ENCODE measurements at places on chromosomes 2 and 18.

DNA sequence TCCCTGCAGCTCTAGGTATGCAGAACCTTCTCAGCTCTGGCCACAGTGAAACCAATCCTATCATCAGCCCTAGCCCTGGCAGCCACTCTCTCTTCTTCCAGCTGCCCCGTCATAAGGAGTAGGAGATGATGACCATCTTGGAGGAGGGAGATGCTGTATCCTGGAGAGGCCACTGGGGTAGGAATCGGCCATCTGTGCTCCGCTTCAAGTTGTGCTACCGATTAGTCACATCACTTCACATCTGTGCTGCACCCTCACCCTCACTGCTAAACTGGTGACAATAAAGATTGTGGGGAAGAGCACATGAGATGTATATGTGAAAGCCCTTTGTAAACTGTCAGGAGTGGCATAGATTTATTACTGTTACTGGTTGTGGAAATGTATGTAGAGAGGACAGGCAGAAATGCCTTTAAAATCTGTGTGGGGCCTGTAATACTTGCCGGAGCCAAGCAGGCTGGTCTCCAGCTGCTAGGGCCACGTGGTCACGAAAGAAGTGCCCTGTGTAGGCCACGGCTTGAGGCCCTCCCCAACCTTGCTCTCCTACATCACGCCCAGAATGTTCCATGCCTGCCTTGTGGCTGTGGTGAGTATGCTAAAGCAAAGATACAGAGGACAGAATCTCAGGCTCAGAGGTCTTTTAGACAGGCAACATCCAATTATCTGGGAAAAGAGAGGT is 236.8 kb downstream of the CLIP4 start:
- no peak for DNase-seq

GRCh38 chr18:48926420-48926857 is 24.3 kb downstream of the SMAD7 start:
- DNase-seq, result no peak

DNA sequence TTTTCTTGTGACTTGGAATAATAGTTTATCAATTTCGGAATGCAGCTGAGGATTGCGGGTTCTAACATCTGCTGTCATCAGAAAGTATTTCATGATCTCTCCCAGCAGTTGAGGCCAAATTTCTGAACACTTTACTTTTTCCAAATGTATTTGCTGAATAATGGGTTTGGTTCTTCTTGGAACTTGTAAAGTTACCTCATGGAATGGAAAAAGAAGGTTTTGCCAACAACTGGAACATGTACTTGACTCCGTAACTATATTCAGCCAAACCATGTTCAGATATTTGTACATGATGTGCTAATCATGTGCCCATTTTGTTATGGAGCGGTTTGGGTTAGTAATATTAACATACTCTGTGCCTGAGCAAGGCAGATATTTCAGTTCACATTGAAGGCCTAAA is 119.6 kb downstream of the LCLAT1 start:
- no peak for DNase-seq

DNA sequence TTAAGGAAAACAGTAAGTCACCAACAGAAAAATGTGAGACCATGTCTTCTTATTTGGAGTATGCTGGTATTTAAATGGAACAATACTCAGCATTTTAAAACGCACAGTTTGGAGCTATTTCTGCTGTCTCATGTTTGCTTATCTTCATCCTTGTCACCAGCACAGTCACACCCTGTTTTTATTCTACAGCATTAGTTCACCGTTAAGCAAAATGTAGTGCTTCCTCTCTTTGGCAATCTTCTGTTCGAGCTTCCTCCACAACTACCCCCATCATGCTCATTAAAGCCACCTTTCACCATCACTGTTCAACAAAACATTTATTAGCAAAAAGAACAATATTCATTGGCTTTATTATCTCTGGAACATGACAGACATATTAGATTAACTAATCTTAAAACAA is 64.0 kb downstream of the SLC40A1 start:
- DNase-seq, result no peak

DNA sequence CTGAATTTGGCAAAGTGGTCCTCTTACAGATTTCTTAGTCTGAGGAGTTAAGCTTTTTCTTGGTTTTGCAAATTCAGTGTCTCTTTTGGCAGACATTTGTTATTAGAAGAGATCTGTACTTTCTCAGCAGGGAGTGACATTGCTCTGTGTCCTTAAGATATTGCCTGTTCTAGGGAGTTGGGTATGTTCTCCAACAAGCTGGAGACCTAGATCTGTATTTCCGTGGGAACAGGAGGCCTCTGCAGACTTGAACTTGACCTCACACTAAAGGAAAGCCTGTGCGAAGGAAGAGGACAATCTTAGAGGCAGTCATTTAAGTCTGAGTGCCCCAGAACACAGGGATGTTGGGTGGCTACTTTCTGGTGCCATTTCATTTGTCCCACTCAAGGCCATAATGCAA is 107.0 kb upstream of the ATP8B1 start:
- DNase-seq, result no peak

DNA sequence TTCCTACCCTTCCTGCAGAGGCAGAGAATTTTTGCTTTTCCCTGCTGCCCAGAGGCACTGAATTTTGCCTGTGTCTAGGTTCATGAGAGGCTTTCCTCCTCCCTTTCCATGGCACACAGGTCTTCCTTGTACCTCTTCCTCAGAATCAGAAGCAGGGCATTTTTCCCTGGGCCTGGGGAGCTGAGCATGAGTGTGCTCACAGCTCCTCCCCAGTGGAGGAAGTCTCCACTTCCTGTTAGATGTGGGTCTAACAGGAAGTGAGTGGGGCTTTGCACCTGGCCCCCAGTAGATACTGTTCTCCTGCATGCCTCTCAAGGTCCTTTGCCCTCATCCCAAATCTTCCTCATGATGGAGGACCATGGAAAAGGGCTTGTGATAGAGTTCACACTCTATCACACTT is 297.2 kb upstream of the FIGN start:
- DNase-seq, result no peak

DNA sequence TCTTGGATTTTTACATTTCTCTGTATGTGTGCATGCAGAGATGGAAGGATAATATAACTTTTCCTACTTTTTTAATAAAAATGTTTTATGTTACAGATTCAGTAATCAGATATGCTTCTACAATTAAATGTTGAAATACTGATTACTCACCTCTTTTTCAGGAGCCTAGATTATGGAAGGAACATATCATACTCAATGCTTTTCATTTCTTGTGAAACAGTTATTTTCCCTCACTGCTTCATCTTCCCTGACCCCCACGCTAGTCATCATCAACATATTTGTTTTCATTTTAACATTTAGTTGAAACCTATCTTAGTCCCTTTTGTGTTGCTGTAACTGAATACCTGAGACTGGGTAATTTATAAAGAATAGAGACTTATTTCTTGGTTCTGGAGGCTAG is 190.7 kb downstream of the WDR7 start:
- no peak for DNase-seq

- no peak for DNase-seq
These were observed 67.7 kb downstream of the SLC40A1 start for GRCh38 chr2:189512879-189513278.

GRCh38 chr2:219551441-219552381 is 7.9 kb downstream of the TMEM198 start:
- no peak for DNase-seq

DNA sequence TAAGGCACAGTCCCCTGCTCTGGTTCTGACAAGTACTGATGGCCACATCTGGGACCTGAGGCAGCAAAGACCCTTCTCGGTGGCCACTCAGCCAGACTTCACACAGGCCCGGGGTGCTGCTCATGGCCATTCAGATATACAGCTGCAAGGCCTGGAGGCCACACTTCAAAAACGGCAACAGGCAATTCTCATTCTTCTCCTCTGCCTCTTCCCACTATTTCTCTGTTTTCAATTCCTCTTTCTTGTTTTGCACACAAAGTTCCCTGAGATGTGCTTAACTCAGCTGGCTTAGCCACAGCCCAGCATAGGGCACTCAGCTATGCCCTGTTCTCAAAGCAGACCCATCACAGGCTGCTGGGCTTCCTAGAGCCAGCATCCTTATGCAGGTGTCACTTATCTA is 29.9 kb downstream of the PTPN18 start:
- DNase-seq, result no peak

GRCh38 chr2:49719241-49719640 is 564.9 kb upstream of the FSHR start:
- no peak for DNase-seq

- no peak for DNase-seq
These were observed 1167.5 kb upstream of the ACVR2A start for GRCh38 chr2:146677280-146677679.

GRCh38 chr2:105771836-105772235 is 27.1 kb downstream of the NCK2 start:
- no peak for DNase-seq

DNA sequence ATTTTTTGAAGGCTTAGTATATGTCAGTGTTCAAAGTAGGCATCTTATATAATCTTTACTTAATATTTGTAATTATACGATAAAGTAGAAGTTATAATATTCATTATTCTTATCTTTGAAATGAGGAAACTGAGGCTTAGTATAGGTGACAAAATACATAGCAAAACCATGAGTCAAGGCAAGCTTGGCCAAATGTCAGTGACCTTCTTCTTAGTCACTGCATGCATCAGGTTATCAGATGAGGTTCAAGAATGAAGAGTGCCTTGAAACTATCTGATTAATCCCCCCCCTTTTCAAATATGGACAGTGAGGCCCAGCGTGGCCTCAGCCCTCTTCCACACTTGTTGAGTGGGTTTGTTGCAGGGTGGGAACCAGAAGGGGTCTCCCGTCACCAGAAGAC is 59.3 kb downstream of the PMAIP1 start:
- no peak for DNase-seq

DNA sequence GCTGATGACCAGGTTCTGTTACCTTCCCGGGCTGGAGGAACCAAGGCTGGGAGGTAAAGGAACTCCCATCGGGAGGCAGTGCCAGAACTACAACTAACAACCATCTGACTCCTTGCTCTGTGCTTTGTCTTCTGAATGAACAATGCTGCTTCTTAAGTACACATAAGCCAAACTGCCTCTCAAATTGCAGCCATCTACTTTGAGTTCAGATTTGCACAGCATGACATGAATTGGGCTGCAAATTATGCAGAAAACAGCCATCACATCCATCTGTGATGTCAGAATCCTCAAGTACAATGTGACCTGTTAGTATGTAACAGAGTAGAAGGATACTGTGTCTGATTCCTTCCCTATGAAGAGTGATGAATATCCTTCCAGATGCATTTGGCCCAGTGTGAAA is 290.6 kb downstream of the ZNF521 start:
- DNase-seq, result no peak

DNA sequence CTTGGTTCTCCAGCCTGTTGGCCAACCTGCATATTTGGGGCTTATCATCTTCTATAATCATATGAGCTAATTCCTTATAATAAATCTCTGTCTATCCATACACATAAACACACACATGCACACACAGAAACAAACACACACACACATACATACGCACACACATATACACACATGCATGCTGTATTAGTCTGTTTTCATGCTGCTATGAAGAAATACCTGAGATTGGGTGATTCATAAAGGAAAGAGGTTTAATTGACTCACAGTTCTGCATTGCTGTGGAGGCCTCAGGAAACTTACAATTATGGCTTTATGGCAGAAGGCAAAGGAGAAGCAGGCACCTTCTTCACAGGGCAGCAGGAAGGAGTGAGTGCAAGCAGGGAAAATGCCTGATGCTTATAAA is 707.4 kb upstream of the CDH2 start:
- DNase-seq, result no peak

- no peak for DNase-seq
These were observed 898.2 kb downstream of the NRXN1 start for GRCh38 chr2:50133766-50134165.

DNA sequence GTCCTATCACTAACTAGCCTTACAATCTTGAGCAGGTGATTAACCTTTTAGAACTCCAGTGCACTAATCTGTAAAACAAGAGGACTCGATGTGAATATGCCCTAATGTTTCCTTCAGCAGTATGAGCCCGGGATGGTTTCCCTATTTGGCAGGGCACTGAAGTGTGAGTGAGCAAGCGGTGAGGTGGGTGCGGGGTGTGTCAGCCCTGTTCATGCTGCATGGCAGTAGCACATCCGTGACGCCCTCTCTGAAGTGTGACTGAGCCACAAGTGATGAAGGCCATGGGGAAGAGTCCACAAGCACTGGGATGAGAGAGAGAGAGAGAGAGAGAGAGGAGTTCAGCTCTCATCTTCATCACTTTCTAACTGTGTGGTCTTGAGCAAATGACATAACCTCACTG is 168.7 kb downstream of the SETBP1 start:
- no peak for DNase-seq

GRCh38 chr2:106160786-106161261 is 33.3 kb downstream of the UXS1 start:
- peak; percentile 40 for DNase-seq

GRCh38 chr18:47381975-47382570 is 130.6 kb upstream of the SKOR2 start:
- no peak for DNase-seq

DNA sequence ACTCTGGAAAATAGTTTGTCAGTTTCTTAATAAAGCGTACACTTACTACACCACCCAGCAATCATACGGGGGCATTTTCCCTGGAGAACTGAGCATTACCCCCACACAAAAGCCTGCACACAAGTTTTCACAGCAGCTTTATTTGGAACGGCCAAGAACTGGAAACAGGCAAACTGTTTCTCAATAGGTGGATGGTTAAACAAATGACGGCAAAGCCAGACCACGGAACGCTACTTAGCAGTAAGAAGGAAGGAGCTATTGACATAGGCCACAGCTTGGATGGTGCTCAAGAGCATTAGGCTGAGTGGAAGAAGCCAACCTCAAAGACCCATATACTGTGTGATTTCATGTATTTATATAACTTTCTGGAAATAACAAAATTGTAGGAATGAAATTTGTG is 9.0 kb downstream of the MALL start:
- no peak for DNase-seq

DNA sequence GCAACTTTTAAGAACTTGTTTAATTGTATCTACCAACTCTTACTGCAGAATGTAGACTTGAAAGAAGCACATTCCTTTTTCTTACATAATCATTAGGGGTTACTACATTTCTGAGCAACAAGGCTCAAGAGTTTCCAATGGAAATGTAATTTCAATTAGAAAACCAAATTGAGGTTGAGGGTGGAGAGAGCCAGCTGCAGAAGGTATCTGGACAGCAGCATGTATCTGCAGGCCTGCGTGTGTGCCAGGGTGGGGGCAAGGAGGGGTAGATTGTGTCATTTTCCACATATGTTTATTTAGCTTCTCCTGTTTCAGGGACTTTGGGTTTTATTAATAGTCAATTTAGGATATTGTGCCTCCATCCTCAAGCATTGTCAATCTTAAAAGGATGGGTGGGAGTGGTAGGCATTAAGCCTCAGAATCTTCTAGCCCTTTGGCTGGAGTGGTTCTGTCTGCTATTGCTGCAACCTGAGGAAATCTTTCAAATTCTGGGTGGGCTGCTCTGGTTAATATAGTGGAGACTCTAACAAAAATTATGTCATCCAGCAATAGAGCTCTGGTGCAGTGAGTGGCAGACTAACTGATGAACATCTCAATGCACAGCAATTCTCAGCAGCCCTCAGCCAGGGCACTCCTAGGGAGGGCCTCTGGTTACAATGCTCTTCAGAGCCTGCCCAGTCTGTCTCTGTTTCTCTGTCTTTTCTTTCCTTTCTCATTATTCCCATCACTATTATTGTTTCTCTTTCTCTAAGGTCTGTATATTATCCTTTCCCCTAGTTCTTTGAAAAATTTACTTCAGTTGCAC is 151.4 kb downstream of the RPIA start:
- no peak for DNase-seq

GRCh38 chr2:206802654-206803514 is 37.5 kb downstream of the FASTKD2 start:
- DNase-seq, result no peak

Data from activated effector memory CD4-positive, alpha-beta T cell treated with Interleukin-2 at 50 U/mL for 16 hours (primary cell).